ENCODE measurements at places on chromosomes 7 and 10.

GRCh38 chr10:124291001-124291701 is 127.6 kb downstream of the OAT start:
- DNase-seq, result no peak

GRCh38 chr7:87151002-87151728 is 1.1 kb upstream of the DMTF1 start:
- DNase-seq, result no peak

- no peak for DNase-seq
These were observed 162.9 kb downstream of the CDK14 start for GRCh38 chr7:90758933-90759562.

DNA sequence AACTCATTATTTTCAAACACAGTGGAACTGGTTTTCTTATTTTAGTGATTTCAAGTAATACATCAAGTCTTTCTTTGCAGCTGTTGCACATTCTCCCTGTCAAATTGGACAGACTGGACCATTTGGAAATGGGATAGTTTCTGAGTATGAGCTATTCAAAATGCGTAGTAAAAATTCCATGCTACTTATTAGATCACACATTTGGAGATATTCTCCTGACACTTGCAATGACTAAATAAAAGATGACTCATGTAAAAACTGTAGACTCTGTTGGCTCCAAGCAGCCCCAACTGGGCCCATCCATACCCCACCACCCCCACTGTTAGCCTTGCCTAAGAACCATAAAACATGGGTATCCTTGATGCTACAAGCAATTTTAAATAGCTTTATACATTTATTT is 25.9 kb upstream of the BICC1 start:
- DNase-seq, result peak; percentile 67

GRCh38 chr7:150745086-150745485 is 7.9 kb downstream of the GIMAP5 start:
- no peak for DNase-seq

DNA sequence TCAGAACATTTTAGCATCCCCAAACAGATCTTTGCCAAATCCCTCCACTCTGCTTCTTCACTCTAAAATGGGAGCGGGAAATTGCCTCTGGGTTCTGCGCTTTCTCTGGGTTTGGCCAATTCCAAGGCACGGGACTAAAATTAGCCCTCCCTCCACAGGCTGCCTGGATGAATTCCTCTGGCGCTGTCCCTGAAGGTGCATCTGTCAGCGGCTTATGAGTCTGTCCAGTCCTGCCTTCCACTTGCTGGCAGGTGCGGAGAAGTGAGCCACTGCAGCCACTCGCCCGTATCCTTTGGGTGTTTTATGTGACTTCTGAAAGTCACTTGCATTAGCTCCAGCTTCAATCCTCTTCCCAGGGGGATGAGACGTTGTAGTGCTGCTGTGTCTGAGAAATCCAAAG is 121.6 kb downstream of the SH2D4B start:
- DNase-seq, result no peak

DNA sequence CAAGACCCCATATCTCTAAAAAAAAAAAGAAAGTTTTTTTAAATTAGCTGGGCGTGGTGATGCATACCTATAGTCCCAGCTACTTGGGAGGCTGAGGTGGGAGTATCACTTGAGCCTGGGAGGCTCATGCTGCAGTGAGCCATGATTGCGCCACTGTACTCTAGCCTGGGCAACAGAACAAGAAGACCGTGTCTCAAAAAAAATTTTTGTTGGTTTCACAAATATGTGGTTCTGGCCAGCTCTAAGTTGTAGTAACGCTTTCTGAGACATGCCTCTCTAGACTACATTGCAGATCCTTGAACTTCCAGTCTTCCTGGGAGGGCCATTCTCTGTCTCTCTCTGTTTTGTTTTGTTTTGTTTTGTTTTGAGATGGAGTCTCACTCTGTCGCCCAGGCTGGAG is 24.6 kb upstream of the RHBDD2 start:
- peak; percentile 35 for DNase-seq

- no peak for DNase-seq
These were observed 328.2 kb upstream of the LRRN3 start for GRCh38 chr7:110762546-110763225.

- DNase-seq, result no peak
These were observed 2.0 kb downstream of the DBNL start for GRCh38 chr7:44046321-44047061.

- DNase-seq, result peak; percentile 35
These were observed 78.9 kb upstream of the EGR2 start for GRCh38 chr10:62895063-62895462.

DNA sequence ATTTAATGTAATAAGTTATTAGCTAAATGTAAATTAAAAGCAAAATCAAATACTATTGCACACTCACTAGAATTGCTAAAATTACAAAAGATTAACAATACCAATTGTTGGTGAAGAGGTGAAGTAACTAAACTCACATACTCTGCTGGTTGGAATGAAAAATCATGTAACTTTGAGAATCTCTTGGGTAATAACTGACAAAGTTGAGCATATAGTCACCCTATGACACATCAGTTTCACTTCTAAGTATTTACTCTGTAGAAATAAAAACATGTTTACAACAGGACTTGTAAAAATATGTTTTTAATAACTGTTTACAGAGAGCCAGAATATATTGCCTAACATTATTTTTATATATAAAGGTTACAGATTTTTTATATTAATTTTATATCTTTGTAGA is 33.6 kb downstream of the CNTNAP2 start:
- DNase-seq, result peak; percentile 36

DNA sequence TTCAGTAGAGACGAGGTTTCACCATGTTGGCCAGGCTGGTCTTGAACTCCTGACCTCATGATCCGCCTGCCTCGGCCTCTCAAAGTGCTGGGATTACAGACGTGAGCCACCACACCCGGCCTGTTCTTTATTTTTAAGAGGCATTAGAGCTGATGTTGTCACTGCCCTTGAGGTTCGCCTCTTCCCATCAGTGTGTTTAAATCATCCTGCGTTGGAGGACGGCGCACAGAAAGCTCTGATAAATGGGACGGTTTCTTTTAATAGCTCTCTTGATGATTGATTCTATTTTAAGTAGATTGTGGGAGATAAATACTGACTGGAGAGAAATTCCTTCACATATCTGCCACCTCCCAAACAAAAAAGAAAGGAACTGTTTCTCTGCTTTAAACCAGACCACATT is 29.0 kb downstream of the UPP1 start:
- DNase-seq, result no peak

GRCh38 chr7:77184990-77185389 is 14.6 kb downstream of the FGL2 start:
- no peak for DNase-seq

GRCh38 chr10:118017850-118018249 is 28.9 kb downstream of the RAB11FIP2 start:
- DNase-seq, result no peak

- no peak for DNase-seq
These were observed 5.1 kb downstream of the SHH start for GRCh38 chr7:155807065-155807671.

DNA sequence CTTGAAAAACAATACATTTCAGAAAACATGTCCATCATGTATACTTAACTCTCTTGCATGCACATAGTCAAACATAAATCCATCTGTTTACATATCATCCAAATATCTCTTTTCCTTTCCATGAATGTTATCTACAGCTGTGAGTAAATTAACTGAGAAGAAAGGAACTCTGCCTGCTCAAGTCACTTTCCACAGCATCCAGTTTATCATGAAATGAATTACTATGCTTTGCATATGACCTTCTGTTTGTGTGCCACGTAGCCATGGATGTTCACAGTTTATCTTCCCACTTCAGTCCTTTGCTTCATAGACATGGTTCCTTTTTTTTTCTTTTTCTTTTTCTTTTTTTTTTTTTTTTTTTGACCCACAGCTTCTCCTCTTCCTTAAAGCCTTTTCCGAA is 39.6 kb downstream of the BZW2 start:
- DNase-seq, result no peak

GRCh38 chr7:144786522-144786921 is 49.3 kb downstream of the TPK1 start:
- DNase-seq, result no peak

GRCh38 chr7:155521743-155522398 is 24.5 kb downstream of the CNPY1 start:
- DNase-seq, result no peak

GRCh38 chr10:389261-389790 is 254.1 kb downstream of the ZMYND11 start:
- no peak for DNase-seq

GRCh38 chr10:83184641-83185040 is 954.7 kb upstream of the GHITM start:
- no peak for DNase-seq

DNA sequence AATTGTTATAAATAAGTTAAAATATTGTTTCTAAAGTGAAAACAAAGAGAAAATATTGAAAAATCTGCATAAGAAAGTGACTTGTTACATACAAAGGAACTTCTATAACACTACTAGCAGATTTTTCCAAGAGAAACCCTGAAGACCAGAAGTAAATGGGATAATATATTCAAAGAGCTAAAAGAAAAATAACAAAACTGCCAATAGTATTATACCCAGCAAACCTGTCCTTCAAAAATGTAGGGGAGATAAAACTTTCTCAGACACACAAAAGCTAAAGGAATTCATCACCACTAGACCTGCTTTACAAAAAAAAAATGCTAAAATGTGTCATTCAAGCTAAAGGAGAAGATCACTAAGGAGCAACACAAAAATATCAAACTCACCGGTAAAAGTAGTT is 17.0 kb downstream of the CADPS2 start:
- no peak for DNase-seq

GRCh38 chr7:43758822-43759683 is 573 bp downstream of the BLVRA start:
- peak; percentile 35 for DNase-seq

All from fibroblast of skin of right quadriceps (primary cell).